ENCODE measurements at places on chromosomes 2 and 18. TPM values are rescaled to one million over a fixed set of nuclear protein-coding genes. Genes with fewer than 3 reads are reported as not detected.

DNA sequence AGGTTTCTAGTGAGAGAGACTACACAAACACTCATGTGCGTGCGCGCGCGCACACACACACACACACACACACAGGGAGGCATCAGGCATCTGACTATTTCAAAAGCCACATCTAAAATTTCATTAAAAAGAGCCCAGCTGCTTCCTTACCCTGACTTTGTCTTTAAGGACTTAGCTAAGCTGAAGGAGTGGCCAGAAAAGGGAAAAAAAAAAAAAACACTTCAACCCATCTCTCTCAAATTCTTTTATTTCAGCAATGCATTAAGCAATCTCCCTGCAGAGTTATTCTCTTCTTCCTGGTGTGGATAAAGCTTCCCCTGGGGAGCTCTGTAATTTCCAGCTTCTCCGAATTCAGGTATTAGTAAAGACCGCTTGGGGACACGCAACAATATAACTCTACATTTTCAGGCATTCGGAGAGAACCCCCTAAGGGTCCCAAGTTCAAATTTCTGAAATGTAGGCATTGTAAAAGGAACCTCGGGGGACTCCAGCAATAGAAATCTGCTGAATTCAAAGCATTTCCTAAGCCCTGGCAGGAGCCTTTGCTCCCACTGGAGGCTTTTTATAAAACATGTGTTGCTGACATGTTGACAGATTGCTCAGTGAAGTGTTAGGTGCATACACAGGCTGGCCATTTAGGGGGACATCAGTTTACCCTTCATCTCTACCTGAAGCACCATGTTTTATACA, 67.0 kb downstream of the ZNF521 start:
- H3K4me3 ChIP-seq = peak overlapping the region; percentile 29
- peak overlapping the region; percentile 1 for H3K27ac ChIP-seq
- no peaks in the 10 kb centered on the region for H3K27me3 ChIP-seq
- H3K36me3 ChIP-seq = no peaks in the 10 kb centered on the region

DNA sequence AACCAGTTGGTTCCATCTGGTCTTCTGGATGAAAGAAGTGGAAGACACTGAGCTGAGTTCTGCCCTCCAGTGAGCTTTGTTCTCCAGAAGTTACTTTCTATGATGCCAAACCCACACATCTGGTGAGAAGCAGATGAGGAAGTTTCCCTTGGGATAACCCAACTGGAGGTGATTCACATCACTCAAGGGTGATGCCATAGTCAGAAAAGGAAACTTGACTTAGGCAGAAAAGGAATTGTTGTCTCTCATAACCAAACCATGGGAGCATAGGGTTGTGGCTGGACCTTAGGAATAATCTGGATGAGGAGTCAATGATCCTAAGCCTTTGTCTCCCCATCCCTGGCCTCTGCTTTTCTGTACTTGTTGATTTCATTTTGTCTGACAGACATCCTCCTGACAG, 43.7 kb downstream of the CDC42EP3 start:
- no peaks in the 10 kb centered on the region for H3K36me3 ChIP-seq
- no peak overlapping the region for H3K4me3 ChIP-seq
- peaks cover 60% of the 10 kb centered on the region for H3K4me1 ChIP-seq
- no peak for DNase-seq

- peak; percentile 91 for DNase-seq
- H3K4me1 ChIP-seq = peaks cover 58% of the 10 kb centered on the region
- peak overlapping the region; percentile 75 for H3K27ac ChIP-seq
- H3K36me3 ChIP-seq = no peaks in the 10 kb centered on the region
- no peaks in the 10 kb centered on the region for H3K27me3 ChIP-seq
These were observed 18.1 kb downstream of the EPAS1 start for GRCh38 chr2:46315103-46315890.

DNA sequence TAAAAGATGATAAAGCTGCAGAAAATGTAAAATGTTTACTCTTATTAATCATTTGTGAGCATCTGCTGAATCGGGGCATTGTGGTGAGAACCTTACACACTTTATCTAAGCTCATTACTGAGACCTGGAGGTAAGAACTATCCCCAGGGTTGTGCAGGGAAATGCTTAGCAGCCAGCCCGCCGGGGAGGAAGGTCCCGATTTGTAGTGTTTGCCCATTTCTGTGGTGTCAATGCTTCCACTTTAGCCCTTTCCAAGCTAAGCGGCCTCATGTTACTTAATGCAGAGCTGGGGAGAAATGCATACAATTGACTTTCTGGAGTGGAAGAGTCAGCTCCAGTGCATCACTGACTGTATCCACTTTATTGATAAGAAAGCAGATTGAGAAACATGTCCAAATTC, 20.8 kb upstream of the KCNK3 start:
- no peaks in the 10 kb centered on the region for H3K4me1 ChIP-seq
- DNase-seq = no peak
- no peaks in the 10 kb centered on the region for H3K36me3 ChIP-seq
- H3K4me3 ChIP-seq = no peak overlapping the region

GRCh38 chr2:121297217-121297830, 12.3 kb upstream of the TFCP2L1 start:
- H3K27ac ChIP-seq = no peak overlapping the region
- H3K36me3 ChIP-seq = no peaks in the 10 kb centered on the region
- no peak for DNase-seq
- no peak overlapping the region for H3K4me3 ChIP-seq

GRCh38 chr2:134131681-134132489, 122.0 kb upstream of the MGAT5 start:
- H3K4me3 ChIP-seq = no peak overlapping the region
- peaks cover 8% of the 10 kb centered on the region for H3K4me1 ChIP-seq
- no peaks in the 10 kb centered on the region for H3K36me3 ChIP-seq

GRCh38 chr2:215395687-215396460, 40.0 kb downstream of the FN1 start:
- DNase-seq = no peak
- no peaks in the 10 kb centered on the region for H3K36me3 ChIP-seq
- H3K4me1 ChIP-seq = no peaks in the 10 kb centered on the region
- no peak overlapping the region for H3K4me3 ChIP-seq

GRCh38 chr2:231521443-231521842, 8.8 kb downstream of the NMUR1 start:
- no peak overlapping the region for H3K4me3 ChIP-seq
- H3K4me1 ChIP-seq = no peaks in the 10 kb centered on the region
- no peak for DNase-seq

GRCh38 chr2:220574038-220574437, 946.6 kb downstream of the SLC4A3 start:
- H3K36me3 ChIP-seq = no peaks in the 10 kb centered on the region
- no peak for DNase-seq
- H3K4me1 ChIP-seq = no peaks in the 10 kb centered on the region
- no peaks in the 10 kb centered on the region for H3K27me3 ChIP-seq
- H3K27ac ChIP-seq = no peak overlapping the region

DNA sequence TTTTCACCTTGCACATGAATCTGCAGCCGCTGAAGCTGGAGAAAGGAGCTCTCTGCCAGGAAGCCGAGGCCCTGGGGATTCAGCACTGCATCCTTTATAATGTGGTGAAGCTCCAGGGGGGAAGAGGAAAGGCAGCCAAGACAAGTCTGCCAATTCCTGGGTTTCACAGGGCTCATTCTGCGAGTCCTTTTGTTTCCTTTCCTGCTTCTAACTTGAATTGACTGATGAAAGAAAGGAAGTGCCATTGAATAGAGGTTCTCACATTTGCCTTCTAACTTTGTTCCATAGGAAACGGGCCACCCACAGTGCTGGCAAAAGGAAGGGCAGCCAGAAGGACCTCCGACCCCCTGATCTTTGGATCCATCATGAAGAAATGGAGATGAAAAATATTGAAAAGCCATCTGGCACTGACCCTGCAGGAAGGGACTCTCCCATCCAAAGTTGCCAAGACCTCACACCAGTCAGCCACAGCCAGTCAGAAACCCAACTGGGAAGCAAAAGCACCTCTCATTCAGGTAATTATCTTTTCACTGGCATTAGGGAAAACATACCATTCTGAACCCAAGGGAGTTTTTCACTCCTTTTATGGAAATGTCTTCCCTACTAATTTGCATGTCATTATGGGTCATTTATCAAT, 765.4 kb downstream of the MBD2 start:
- H3K4me1 ChIP-seq = no peaks in the 10 kb centered on the region
- H3K27me3 ChIP-seq = no peaks in the 10 kb centered on the region
- no peaks in the 10 kb centered on the region for H3K36me3 ChIP-seq
- DNase-seq = no peak
- no peak overlapping the region for H3K27ac ChIP-seq
- H3K4me3 ChIP-seq = no peak overlapping the region

DNA sequence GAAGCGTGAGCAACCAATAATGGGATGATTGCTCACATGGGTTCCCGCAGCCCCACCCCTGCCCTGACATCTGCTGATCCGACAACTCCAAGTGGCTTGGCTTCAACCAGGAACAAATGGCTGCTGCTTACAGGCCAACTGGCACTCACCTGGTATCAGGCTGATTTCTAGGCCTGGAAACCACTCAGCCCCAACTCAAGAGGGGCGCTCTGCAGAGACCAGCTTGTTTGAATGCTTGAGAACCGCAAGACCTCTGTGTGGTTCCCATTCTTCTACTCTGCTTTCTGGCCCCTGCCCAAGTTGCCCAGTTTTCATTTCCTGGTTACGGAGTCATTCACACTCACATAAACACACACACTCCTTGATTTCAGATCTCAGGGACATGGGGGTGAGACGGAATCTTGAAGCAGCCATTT, 52.0 kb downstream of the TNP1 start:
- H3K27me3 ChIP-seq = no peaks in the 10 kb centered on the region
- peaks cover 56% of the 10 kb centered on the region for H3K4me1 ChIP-seq

Gene C1D
- total RNA-seq = 18.1 TPM

Gene XRCC5
- total RNA-seq = 140 TPM

Gene SCG2
- not detected for total RNA-seq

Gene ERBB4
- 2.5 TPM for total RNA-seq

Gene AMER3
- total RNA-seq = not detected

All from psoas muscle (tissue), 8 donors.